ENCODE measurements at places on chromosomes 2 and 18.

GRCh38 chr2:174353004-174353403, 18.2 kb downstream of the SP9 start:
- no peak for DNase-seq

DNA sequence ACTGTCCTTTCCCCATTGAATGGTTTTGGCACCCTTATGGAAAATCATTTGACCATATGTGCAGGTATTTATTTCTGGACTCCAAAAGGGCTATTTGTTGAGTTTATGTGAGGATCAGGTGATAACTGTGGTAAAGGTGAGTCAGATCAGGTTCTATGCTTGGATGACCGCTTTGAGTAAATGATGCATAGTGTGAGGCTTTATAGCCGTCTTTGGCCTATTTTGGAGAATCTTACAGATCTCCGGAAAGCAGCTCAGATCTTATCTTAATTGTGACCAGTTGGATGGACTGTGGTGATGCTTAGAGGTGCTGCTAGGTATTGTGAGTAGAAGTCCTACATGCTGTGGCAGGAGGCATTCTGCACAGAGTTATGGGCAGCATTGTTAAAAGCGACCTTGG, 126.2 kb downstream of the METTL8 start:
- no peak for DNase-seq

DNA sequence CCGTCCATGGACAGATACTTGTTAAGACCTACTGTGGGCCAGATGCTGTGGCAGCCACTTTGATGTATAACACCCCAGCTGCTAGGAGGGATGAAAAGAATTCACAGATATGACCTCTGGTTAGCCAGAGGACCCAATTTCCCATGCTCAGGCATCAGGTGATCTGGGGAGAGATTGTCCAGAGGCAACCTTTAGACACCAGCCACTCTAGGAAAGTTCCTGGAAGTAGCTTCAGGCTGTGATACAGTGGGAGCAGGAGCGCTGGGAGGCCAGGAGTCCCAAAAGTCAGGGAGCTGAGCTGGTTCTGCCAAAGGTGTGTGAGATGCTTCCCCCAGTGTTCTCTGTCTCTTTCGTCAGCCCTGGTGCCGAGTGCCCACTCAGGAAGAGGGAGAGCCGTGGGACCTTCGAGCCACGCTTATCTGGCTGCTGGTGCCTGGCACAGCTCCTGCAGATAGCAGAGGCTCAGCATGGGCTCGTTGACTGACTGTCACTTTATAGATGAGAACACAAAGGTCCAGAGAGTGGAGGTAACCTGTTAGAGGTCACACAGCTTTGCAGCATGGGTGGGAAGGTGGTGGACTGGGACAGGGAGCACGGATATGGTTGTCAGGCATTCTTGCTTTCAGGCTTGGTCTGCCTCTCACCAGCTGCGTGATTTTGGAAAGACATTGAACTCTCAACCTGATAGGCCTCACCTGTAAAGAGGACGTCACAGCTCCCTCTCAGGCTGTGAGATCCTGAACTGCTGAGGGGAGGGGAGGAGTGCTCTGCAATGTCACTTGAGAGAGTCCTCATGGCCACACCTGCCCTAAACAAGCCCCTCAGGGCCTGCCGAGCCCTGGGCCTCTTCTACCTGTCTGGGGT, 7.8 kb upstream of the RALB start:
- no peak for DNase-seq

DNA sequence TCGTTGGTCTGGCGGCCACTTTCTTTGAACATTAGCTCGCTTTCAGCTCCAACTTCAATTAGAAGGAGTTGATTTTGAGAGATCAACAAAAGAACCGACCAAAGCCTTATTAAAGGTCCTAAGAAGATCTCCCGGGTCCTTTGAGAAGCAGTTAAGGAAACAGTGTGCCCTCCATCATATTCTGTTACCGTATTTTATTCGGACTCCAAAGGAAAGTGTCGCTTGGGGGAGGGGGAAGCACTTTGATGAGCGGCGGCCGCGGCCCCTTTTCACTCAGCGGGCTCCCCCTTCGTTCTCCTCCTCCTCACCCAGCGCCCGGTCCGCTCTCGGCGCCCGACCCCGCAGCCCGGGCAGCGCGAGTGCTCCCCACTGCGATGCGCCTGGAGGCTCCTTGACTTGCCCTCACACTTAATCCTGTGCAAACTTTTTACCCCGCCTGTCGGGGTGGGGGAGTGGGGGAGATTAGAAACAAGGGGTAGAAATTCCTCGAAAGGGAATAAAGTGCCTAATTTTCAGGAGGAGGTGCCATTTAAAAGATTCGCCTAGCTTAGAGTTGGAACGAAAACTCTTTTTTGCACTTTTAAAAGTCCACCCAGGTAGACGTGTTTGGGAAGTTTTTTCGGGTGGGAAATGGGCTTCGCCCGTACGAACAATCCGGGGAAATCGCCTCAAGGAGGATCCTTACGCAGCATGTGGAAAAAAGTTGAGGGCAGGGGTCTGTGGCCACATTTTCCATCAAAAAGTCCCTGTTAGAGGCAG, 1.2 kb upstream of the OTX1 start:
- peak; percentile 39 for DNase-seq

DNA sequence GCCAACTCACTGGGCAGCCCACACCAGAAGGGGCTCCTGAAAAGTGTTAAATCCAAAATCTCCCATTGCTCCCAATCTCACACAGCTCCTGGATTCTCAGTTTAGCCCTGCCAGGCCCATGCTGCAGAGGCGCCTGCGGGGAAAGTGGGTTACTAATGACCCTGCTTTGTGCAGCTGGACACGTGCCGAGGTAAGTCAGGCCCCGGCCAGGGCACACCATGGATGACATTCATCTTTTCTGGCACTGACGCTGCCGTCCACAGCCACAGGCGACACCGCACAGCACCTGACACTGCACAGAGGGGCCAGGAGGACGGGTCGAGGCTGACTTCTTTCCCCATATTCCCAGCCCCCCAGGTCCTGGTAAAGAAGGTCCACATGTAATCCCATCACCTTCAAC, 193.5 kb downstream of the EIPR1 start:
- DNase-seq, result no peak

- DNase-seq, result peak; percentile 19
Observed at GRCh38 chr2:150339951-150340350, 147.5 kb downstream of the RND3 start.

DNA sequence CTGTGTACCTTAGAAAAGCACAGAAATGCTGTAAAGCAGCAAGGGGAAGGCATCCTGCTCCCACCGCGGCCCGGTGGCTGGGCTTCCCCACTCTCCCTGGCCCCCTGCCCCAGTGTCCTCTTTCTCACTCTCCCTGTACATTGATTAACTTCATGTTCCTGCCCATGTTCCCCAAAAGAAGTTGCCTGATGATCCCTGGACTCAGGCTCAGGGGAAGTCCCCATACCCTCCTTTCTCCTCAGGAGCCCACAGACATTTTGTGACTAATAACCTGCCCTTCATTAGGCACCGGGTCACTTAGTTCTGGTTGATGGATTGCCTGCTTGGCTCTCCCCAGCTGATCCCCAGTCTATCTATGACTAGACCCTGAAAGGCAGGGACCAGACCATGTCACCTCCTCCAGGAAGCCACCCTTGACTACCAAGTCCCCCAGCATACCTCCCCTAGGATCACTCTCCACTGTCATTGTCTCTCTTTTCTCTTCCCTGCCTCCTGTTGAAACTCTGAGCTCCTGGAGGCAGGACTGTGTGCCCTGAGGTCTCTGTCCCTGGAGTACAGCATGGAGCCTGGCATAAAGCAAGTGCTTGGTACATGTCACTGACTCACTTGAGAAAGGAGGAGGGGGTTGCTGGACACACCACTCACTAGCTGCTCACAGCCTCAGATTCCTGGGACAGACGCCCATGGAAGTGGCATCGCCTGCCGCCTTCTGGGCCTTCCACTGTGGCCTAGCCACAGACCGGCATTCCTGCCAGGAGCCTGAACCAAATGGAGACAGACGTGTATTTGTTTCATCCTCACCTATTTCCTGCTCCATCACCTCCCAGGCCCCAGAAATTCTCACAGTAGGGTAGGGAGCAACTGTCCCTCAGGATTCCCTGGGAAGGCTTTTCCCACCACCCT, 13.5 kb downstream of the MALL start:
- DNase-seq, result no peak

DNA sequence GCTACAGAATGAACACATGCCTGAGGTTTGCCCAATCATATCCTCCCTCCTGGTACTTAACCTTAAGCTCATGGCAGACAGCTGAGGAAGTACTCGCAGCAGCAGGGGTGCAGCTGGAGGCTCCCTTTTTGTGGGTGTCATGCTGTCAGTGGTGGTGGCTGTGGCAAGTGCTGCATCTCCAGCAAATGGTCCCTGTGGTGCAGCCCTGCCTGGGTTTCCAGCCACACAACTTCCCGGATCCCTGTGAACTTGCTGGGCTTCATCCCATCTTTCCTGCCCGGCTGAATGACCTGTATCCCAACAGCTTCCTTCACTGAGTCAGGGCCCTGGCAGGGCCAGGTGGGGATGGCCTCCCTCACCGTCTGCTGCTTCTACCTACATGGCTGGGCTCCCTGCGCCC, 5.0 kb downstream of the TMEM185B start:
- no peak for DNase-seq

DNA sequence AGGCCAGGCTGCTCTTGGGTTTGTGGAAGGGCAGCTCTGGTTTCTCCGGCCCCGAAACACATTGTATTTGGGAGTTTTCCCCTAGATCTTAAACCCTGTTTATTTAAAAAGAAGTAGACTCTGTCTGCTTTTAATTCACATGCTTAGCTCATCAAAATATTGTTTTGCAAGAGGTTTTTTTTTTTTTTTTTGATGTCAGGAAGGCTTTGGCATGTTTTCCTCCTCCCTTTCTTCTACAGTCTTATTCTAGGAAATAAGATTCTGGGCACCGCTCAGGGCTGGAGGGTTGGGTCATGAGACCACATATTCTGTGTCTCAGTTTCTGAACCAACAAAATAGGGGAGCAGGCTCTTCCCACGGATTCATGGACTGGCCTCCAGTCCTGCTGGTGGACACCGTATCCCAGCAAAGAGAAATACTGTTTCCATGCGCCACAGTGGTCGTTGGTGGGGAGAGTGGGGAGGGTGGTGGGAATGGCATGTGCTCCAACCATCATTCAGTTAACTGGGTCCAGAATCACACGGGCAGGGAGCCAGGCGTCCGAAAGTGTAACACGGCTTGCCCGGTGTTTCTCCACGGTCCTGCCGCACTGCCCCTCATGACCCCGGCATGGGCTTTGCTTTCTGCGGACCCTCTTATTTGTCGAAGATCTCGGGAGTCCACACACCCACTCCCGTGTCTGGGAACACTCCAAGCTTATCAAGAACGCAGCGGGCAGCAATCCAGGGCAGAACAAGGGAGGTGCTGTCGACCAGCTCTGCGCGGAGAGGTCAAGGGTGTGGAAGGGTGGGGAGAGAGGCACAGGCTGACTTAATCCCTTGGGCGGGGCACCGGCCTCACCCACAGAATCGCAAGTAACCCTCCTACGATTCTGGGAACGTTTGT, 176.7 kb downstream of the GLI2 start:
- DNase-seq, result peak; percentile 75

DNA sequence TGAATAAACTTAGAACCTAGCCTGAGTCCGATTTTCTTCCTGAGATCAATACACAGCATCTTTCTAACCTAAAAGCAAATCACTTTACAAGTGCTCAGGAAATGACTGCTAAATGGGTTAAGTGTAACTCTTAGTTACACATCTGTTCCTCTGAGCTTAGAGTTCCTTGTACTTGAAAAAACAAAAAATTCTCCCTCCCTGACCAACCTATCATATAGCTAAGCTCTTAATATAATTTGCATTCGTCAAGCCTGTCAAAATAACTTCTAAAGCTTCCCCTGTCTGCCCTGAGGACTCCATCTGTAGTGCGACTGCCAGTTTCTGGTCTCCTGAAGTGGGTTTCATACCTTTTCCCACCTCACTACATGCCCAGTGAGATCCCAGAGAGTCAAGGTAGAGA, 190.4 kb downstream of the NCK2 start:
- DNase-seq, result no peak

GRCh38 chr18:10041180-10041579, 127.4 kb downstream of the VAPA start:
- DNase-seq, result no peak

GRCh38 chr2:128473175-128474035, 154.7 kb upstream of the HS6ST1 start:
- DNase-seq, result peak; percentile 93

DNA sequence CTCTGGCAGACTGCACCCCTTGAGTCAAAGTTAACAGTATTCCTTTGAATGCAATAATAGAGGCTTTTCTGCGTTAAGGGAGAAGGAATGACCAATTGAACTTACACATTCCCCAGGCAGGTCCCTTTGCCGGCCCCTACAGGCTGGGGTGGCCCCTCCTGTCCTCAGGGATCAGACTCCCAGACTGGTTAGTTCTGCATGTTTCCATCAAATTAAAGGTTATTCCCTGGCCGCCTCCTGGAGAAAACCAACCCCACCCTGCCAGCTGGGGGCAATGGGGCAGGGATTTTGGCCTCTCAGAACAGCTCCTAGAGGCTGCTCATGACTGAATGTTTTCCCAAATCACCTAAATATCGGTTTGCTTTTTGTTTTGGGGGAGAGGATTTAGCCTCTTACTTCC, 199.6 kb downstream of the MGAT5 start:
- no peak for DNase-seq

GRCh38 chr2:180653481-180653880, 326.9 kb upstream of the UBE2E3 start:
- DNase-seq, result no peak

GRCh38 chr2:125397535-125398251, 1258.3 kb upstream of the GYPC start:
- DNase-seq, result no peak

GRCh38 chr2:6648596-6649247, 217.0 kb downstream of the CMPK2 start:
- no peak for DNase-seq

GRCh38 chr2:107817378-107817777, 9.3 kb upstream of the RGPD4 start:
- DNase-seq, result no peak

DNA sequence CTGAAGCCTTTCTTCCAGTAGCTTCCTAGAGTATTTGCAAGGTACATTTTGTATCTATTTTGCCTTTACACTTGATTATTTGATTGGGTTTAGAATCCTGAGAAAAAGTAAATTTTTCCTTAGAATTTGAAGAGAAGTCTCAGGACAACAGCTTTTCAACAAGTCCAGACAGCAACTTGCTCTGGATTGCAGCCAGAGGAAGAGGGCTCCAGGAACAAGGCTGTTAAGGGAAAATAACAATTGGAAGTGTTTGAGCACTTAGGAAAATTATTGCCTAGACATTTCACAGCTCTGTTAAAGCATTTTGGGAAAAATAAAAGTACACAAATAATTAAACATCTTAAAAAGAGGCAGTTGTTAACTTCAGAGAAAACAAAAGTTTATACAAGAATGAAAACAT, 58.3 kb upstream of the RAPGEF4 start:
- no peak for DNase-seq

GRCh38 chr2:149679286-149679685, 91.7 kb upstream of the MMADHC start:
- peak; percentile 47 for DNase-seq
